ENCODE measurements at places on chromosomes 2 and 18.

DNA sequence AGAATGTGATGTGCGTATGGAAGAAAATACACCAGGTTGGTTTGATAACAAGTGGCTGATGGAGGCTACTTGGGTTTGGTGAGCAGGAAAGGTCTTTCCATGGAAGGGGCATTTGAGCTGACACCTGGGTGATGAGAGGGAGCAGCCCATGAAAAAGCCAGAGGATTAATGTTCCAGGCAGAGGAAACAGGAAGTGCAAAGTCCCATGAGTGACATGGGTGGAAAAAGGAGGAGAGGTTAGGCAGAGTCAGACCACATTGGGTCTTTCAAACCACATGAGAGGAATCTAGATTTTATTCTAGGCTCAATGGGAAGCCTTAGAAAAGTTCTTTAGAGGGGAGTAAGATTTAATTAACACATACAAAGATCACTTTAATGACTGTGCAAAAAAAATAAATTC lies 195.7 kb downstream of the LRATD1 start:
- no peak for DNase-seq

GRCh38 chr18:49968644-49969309 lies 155.4 kb upstream of the ACAA2 start:
- no peak for DNase-seq

DNA sequence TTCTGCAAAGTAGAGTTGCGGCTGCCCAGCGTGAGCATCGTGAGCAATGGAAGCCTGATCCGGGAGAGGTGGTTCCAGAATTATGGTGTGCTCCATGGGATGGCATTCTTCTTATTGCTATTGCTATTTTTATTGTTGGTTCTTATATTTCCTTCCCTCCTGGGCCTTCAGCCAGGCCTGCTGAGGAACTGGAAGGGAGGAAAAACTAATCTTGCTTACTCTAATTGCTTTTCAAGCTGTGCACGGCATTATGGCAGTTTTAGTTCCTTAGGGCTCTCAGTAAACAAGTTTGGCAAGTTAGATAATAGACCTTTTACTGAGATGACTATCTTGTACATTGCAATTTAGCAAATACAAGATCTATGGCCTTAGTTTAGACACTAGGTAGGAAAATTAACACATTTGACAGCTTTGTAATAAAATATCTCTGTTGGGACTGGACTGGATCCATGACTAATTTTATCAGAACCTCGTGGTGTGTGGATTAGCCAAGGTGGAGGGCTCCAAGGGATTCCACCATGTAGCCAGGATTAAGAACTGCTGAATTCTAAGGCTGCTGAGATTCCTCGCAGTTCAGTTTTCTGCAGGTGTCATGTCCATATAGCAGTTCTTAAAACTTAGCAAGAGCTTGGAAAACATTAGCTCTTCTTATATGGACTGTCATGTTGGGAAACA lies 6.0 kb downstream of the RSAD2 start:
- DNase-seq: no peak

GRCh38 chr2:150997702-150998440 lies 263.8 kb downstream of the RBM43 start:
- no peak for DNase-seq

DNA sequence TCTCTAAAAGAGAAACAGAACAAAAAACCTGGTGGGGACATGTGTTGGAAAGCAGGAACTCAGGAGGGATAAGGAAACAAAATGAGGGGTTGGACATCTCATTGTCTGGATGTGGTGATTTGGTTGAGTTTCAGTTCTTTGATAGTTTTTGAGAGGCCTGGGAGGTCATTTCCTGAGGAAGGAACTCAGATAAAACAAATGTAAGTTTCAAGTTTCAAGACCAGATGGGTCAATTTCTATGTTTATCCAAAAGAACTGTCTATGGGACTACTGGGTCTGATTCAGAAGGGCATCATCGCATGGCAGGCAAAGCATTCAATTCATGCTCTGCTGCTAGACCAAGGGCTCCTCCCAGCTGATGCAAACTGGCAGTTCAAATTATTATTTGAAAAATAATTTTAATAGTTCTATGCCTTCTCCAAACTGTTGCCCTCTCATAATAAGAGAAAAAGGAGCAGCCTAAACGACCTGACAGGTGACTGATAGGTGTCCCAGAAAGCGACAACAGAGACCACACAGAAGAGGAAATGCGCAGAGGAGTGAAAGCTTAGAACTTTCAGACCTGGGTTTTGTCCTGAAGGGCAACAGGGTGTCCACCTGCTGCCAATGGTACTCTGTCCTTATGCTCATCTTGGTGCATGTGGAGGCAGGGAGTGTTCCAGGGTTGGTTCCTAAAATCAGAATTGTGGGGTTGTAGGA lies 39.3 kb upstream of the SH3RF3 start:
- DNase-seq: no peak

All from NCI-H1092 treated with DMSO at 0.1 percent for 48 hours (cell line).